Right atrium auricular region (tissue), 2 donors: ENCODE measurements at places on chromosomes 12 and 14.

DNA sequence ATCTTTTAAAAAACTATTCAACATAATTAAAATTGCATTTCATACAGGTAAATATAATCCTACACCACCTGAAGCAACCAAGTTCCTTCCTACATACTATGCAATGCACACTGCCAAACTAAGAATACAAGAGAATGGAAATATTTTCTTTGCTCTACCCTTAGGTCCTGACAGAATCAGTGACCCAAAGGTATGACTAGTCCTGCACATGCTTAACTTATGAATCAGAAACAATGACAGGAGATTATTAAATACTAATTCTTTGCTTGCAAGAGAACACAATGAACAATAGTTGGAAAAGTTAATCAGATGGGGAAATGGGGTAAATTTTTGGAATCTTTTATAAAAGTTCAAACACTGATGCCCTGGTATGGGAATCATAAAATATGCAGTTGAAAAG is 220.1 kb downstream of the SOX5 start:
- H3K27ac ChIP-seq = no peak overlapping the region
- H3K4me3 ChIP-seq = no peak overlapping the region
- DNase-seq = no peak
- no peaks in the 10 kb centered on the region for H3K27me3 ChIP-seq
- H3K36me3 ChIP-seq = no peaks in the 10 kb centered on the region
- no peaks in the 10 kb centered on the region for H3K4me1 ChIP-seq

GRCh38 chr14:55026441-55026792 is 482 bp downstream of the WDHD1 start:
- no peaks in the 10 kb centered on the region for H3K36me3 ChIP-seq
- H3K27ac ChIP-seq = peak overlapping the region; percentile 80
- DNase-seq = no peak
- H3K4me3 ChIP-seq = peak overlapping the region; percentile 93

DNA sequence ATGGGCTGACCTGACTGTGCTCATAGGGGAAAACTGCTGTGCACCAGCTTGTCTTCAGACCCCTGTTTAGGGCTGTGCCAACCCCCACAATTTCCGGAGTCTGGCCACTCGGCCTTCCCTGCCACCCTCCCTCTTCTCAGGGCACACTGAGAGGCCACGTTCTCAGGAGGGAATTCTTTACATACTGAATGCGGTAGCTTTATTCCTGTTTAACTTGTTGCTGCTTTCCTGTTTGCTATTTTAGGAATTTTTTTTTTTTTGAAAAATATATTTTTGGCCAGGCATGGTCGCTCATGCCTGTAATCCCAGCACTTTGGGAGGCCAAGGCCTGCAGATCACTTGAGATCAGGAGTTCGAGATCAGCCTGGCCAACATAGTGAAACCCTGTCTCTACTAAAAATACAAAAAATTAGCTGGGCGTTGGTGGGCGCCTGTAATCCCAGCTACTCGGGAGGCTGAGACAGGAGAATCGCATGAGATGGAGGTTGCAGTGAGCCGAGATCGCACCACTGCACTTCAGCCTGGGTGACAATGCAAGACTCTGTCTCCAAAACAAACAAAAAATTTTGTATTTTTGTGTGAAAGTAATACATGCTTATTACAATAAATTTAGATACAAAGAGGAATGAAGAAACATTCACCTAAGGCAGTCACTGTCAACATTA is 39.5 kb downstream of the TPCN1 start:
- no peak overlapping the region for H3K4me3 ChIP-seq
- DNase-seq = no peak
- H3K27ac ChIP-seq = peak overlapping the region; percentile 81
- H3K27me3 ChIP-seq = no peaks in the 10 kb centered on the region
- no peaks in the 10 kb centered on the region for H3K4me1 ChIP-seq
- peaks cover 15% of the 10 kb centered on the region for H3K36me3 ChIP-seq

GRCh38 chr12:100075598-100075997 is 67.1 kb downstream of the BLTP3B start:
- peaks cover 12% of the 10 kb centered on the region for H3K36me3 ChIP-seq
- no peak for DNase-seq
- no peak overlapping the region for H3K4me3 ChIP-seq

DNA sequence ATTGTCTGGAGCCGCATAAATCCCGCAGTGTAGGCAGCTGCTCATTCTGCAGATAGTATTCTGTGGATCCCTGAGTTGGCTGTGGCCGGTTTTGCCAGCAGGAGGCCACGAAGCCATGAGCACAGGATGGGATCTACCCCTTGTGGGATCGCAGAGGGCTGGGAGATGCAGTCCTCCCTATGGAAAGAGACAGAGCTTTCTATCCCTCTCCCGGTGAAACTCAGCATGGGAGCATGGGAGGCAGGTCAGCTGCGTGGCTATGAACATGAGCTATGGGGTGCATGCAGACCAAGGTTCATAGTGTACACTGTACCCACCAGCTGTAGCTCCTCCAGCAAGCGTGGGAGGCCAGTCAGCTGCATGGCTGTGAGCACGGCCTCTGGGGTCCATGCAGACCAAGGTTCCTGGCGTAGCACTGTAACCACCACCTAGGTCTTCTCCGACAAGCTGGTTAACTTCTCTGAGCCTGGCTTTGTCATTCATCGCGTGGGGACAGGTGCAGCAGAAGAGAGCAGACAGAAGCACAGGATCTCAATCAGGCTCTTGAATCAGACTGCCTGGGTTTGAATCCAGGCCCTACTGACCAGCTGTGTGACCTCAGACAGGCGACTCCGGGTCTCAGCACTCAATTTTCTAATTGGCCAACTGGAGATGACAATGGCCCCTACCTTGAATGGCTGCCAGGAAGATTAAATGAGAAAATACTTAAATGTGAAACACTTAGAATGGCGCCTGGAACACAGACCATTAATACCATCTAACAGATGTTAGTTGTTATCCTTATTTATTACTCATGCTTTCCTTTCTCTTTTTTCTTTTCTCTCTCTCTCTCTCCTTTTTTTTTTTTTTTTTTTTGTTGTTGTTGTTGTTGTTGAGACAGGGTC is 6.0 kb downstream of the BDKRB1 start:
- no peaks in the 10 kb centered on the region for H3K27me3 ChIP-seq
- H3K4me1 ChIP-seq = no peaks in the 10 kb centered on the region
- no peak overlapping the region for H3K27ac ChIP-seq
- H3K36me3 ChIP-seq = no peaks in the 10 kb centered on the region
- DNase-seq = no peak

- DNase-seq = no peak
- H3K4me1 ChIP-seq = no peaks in the 10 kb centered on the region
- H3K27me3 ChIP-seq = no peaks in the 10 kb centered on the region
- no peak overlapping the region for H3K27ac ChIP-seq
- no peaks in the 10 kb centered on the region for H3K36me3 ChIP-seq
Observed at GRCh38 chr12:66965621-66966020, 286.7 kb upstream of the GRIP1 start.

DNA sequence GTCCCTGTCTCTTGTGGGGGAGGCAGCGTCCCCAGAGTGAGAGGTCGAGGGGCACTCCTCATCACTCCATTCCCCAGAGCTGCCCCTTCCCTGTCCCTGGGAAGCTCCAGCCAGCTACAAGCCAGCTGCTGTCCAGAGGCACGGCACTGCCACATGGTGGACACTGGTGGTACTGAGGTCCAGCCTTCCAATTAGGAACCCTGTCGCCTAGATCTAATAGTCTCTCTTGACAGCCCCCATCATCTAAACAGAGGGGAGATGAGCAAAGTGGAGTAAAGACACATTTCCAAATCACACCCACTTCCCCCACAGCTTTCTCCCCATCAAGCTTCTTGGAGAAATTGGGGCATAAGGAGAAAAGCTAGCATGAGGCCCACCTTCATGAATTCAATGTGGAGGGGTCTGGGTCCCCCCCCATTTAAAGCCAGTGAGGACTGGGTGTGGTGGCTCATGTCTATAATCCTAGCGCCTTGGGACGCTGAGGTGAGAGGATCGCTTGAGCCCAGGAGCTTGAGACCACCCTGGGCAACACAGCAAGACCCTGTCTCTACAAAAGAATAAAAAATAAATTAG is 2.1 kb upstream of the INHBE start:
- no peaks in the 10 kb centered on the region for H3K27me3 ChIP-seq
- DNase-seq = peak; percentile 83
- H3K36me3 ChIP-seq = no peaks in the 10 kb centered on the region
- H3K27ac ChIP-seq = peak overlapping the region; percentile 95
- H3K4me3 ChIP-seq = no peak overlapping the region

- no peak for DNase-seq
- no peak overlapping the region for H3K27ac ChIP-seq
- no peaks in the 10 kb centered on the region for H3K4me1 ChIP-seq
- no peaks in the 10 kb centered on the region for H3K27me3 ChIP-seq
- H3K4me3 ChIP-seq = no peak overlapping the region
- H3K36me3 ChIP-seq = no peaks in the 10 kb centered on the region
Observed at GRCh38 chr14:100234511-100234910, 4.4 kb upstream of the YY1 start.

- no peak overlapping the region for H3K27ac ChIP-seq
- no peak for DNase-seq
- H3K27me3 ChIP-seq = no peaks in the 10 kb centered on the region
Observed at GRCh38 chr12:45572114-45572513, 157.4 kb upstream of the ARID2 start.

- H3K4me3 ChIP-seq = no peak overlapping the region
- no peaks in the 10 kb centered on the region for H3K27me3 ChIP-seq
- H3K4me1 ChIP-seq = no peaks in the 10 kb centered on the region
- no peak for DNase-seq
- H3K27ac ChIP-seq = no peak overlapping the region
- H3K36me3 ChIP-seq = no peaks in the 10 kb centered on the region
Observed at GRCh38 chr14:36478782-36479181, 41.2 kb downstream of the NKX2-1 start.

DNA sequence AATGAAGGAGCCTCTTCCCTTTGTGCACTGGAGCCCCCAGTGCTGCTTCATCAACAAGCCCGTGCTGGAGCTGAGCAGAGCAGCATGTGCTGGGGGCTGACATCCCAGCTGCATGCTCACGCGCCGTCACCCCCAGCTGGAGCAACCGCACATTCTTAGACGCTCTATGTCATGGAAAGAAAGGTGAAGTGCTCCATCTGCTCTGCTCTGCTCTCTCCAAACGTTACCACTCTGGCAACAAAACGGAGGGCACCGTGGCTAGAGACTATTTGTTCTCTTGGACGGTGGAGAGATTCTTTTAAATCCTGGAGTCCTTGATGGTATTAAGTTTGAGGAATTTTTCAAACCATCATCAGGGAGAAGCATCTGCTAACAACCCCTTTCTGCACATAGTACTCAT is 208.4 kb downstream of the C12orf75 start:
- H3K4me3 ChIP-seq = no peak overlapping the region
- DNase-seq = no peak
- H3K27me3 ChIP-seq = no peaks in the 10 kb centered on the region

- H3K27me3 ChIP-seq = no peaks in the 10 kb centered on the region
- no peak overlapping the region for H3K4me3 ChIP-seq
- H3K36me3 ChIP-seq = no peaks in the 10 kb centered on the region
- H3K27ac ChIP-seq = no peak overlapping the region
- DNase-seq = no peak
Observed at GRCh38 chr12:92338671-92339070, 193.0 kb upstream of the BTG1 start.

DNA sequence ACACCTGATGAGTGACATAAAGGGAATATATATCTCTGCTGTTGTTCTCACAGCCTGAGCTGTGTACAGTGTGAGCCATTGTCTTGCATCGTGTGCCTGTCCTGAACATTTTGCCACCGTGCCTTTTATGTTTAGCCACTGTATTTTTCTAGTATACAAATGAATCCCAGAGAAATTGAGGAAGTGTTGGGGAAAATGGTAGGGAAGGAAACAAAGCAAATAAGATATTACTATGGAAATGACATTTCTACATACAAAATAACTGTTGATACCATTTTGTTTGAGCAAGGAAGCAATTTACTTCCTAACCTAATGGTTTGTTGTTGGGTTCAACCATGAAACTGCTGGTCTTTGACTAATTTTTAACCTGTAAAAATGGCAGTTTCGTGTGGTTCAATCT is 5.5 kb downstream of the PSMA6 start:
- H3K27me3 ChIP-seq = no peaks in the 10 kb centered on the region
- H3K27ac ChIP-seq = no peak overlapping the region
- H3K36me3 ChIP-seq = no peaks in the 10 kb centered on the region
- no peak for DNase-seq

DNA sequence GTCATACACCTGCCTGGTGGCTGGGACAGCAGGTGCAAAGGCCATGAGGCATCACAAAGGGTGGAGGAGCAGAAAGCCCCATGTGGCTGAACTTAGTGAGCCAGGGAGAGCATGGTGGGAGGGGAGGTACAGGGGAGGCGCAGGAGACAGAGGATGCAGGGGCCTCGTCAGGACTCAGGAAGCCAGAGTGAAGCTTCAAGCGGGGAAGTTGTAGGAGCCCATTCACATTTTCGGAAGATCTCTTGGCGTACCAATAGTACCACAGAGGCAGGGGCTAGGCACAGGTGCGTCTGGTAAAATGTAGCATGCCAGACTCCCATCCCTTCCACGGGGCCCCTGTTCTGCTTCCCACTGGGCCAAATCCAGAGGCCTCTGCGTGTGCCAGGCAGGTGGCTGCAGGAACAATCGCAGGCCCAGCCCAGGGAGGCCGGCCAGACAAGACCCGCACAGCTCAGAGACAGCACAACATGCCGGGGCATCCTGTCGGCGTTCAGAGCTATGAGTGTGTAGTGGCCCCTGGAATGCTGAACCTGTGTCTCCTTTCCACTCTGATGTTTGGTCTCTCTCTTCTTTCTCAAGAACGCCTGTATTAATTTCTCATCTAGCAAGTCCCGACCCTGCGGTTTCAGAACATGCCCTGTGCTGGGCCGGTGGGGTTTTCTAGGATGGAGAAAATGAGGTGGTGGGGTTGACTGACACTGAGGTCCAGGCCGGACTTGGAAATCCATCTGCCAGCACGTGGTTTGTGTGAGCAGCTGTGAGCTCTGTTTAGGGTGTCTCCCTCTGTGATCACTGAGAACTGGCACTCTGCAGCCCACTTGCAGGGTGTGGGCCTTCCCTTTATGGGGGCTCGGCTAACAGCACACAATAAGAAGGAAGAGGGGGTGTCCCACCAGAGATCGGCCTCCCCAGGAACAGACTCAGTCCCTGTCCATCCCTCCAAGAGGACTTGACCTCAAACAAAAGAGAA is 5.5 kb upstream of the TMEM132D start:
- no peak for DNase-seq
- H3K4me1 ChIP-seq = no peaks in the 10 kb centered on the region
- no peak overlapping the region for H3K27ac ChIP-seq
- peaks cover 5% of the 10 kb centered on the region for H3K27me3 ChIP-seq
- H3K36me3 ChIP-seq = no peaks in the 10 kb centered on the region
- no peak overlapping the region for H3K4me3 ChIP-seq
